ENCODE measurements at places on chromosomes 7 and 10. TPM values are rescaled to one million over a fixed set of nuclear protein-coding genes. Genes with fewer than 3 reads are reported as not detected.

DNA sequence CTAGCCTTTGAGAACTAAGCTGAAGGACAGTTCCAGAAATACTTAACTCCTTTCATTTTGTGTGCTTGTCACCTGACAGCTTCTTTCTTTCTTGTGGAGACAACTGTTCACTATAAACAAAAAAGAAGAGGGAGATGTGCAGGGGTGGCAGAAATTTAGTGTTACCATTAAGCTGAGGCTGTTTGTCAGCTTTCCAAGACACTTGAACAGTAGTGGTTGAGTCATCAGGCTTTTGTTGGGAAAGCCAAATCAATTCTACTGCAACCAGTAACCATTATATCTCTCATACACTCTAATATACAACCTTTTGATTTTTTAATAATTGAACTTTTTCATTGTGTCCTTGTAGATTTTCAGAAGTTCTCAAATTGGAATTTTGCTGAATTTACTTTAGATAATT lies 75.3 kb downstream of the POLL start:
- H3K4me1 ChIP-seq: no peaks in the 10 kb centered on the region
- no peaks in the 10 kb centered on the region for H3K27me3 ChIP-seq
- DNase-seq: no peak
- no peak overlapping the region for H3K27ac ChIP-seq

DNA sequence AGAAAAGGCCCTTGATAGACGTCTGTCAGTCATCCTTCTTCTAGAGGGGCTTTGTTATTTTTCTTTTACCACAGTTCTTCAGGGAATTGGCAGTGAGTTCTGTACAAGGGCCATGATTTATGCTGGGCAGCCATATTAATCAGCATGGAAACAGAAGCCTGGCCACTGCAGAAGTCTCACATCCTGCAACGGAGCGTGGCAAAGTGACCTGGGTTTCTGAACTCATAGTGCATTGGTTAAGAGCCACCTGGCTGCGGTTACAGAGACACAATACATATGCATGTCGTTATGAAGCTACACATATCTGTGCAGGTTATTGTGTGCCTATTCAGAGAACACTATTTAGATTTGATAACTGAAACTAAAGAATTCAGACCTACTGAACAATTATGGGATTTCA lies 419.4 kb upstream of the CELF2 start:
- H3K4me3 ChIP-seq: no peak overlapping the region
- no peak overlapping the region for H3K27ac ChIP-seq
- no peaks in the 10 kb centered on the region for H3K36me3 ChIP-seq

DNA sequence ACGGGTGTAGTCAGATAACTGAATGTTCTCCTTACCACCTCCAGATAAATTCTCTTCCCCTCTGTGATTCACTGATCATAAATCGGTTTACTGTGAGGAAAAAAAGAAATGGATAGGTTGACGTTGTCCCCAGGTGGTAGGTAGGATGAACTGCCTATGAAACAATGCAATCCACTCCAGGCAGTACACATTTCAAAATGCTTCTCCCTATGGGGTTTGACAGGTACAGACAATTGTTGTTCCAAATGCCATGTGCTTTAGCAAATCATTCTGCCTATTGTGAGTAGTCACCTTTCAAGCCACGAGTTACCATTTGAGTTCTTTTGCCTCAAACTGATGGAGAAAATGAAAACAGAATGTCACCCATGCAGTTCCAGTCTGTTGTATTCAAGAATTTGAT lies 21.8 kb downstream of the VIM start:
- H3K27me3 ChIP-seq: no peaks in the 10 kb centered on the region
- H3K4me1 ChIP-seq: no peaks in the 10 kb centered on the region
- H3K36me3 ChIP-seq: no peaks in the 10 kb centered on the region
- DNase-seq: no peak
- H3K27ac ChIP-seq: no peak overlapping the region

GRCh38 chr7:128738570-128739047 lies 550 bp upstream of the CALU start:
- no peaks in the 10 kb centered on the region for H3K36me3 ChIP-seq
- no peak for DNase-seq
- peak overlapping the region; percentile 97 for H3K4me3 ChIP-seq
- H3K27ac ChIP-seq: peak overlapping the region; percentile 80
- H3K4me1 ChIP-seq: peaks cover 19% of the 10 kb centered on the region

GRCh38 chr10:118504467-118505205 lies 90.8 kb downstream of the PRLHR start:
- H3K27me3 ChIP-seq: no peaks in the 10 kb centered on the region
- H3K36me3 ChIP-seq: no peaks in the 10 kb centered on the region
- H3K4me1 ChIP-seq: no peaks in the 10 kb centered on the region
- H3K4me3 ChIP-seq: no peak overlapping the region
- DNase-seq: no peak

DNA sequence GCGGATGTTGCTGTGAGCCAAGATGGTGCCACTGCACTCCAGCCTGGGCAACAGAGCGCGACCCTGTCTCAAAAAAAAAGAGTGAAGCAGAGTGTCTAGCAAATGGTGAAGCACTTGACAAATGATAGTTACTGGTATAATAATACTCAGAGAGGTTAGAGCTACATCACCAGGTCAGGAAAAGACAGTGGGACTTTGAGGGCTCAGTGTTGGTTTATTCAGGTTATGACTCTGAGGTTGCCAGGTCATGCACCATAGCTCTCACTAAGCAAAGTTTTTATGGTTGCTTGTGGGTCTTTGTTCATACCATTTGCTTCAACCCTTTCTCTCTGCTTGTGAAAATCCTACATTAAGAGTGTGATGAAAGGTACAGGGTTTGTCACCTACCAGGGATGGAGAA lies 13.6 kb downstream of the MRPS33 start:
- no peaks in the 10 kb centered on the region for H3K27me3 ChIP-seq
- peaks cover 9% of the 10 kb centered on the region for H3K36me3 ChIP-seq
- H3K27ac ChIP-seq: no peak overlapping the region
- no peaks in the 10 kb centered on the region for H3K4me1 ChIP-seq

GRCh38 chr10:32308027-32308603 lies 38.8 kb downstream of the EPC1 start:
- no peak for DNase-seq
- peaks cover 47% of the 10 kb centered on the region for H3K36me3 ChIP-seq
- no peaks in the 10 kb centered on the region for H3K27me3 ChIP-seq
- H3K27ac ChIP-seq: peak overlapping the region; percentile 2
- no peak overlapping the region for H3K4me3 ChIP-seq

DNA sequence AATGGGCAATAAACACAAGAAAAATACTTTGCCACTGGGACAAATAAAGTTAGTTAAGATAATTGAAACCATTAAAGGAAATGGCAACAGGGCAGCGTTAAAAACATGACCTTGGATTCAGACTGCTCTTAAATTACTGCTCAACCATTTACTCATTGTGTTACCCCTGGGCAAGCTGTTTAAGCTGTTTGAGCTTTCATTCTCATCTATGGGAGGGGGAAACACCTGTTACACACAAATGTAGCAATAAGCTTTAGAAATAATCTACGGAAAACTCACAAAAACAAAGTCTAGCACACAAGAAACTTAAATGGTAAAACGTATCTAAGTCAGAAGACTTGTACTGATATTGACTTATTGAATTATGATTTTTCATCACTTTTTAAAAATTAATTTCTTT lies 137.1 kb downstream of the KMT2E start:
- H3K27ac ChIP-seq: no peak overlapping the region
- H3K27me3 ChIP-seq: no peaks in the 10 kb centered on the region
- DNase-seq: no peak
- no peak overlapping the region for H3K4me3 ChIP-seq
- no peaks in the 10 kb centered on the region for H3K4me1 ChIP-seq

GRCh38 chr7:159051916-159052315 lies 92.8 kb downstream of the VIPR2 start:
- no peaks in the 10 kb centered on the region for H3K36me3 ChIP-seq
- no peak overlapping the region for H3K27ac ChIP-seq
- H3K4me3 ChIP-seq: no peak overlapping the region
- no peaks in the 10 kb centered on the region for H3K27me3 ChIP-seq
- DNase-seq: no peak
- H3K4me1 ChIP-seq: no peaks in the 10 kb centered on the region

DNA sequence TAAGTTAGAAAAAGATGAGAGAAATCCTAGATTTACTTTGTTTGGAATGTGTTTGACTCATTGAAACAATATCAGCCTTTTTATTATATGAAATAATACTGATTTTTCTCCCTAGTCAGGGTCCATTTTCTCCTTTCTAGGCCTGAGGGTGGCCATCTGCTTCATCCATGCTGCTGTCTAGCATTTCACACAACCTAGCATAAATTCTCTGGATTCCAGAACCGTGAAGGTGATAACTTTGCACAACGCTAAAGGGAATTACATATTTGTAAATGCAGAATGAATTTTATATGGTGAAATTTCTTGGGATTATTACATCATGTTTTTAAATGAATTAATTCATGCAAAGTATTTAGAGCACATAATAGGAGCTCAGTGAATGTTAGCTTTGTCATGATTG lies 505.1 kb downstream of the INHBA start:
- DNase-seq: no peak
- no peaks in the 10 kb centered on the region for H3K27me3 ChIP-seq
- H3K36me3 ChIP-seq: no peaks in the 10 kb centered on the region

- H3K4me3 ChIP-seq: no peak overlapping the region
- DNase-seq: no peak
- no peak overlapping the region for H3K27ac ChIP-seq
- no peaks in the 10 kb centered on the region for H3K36me3 ChIP-seq
Observed at GRCh38 chr7:134686786-134687185, 40.1 kb downstream of the BPGM start.

GRCh38 chr7:72404743-72405142 lies 7.4 kb downstream of the CALN1 start:
- no peak for DNase-seq
- no peak overlapping the region for H3K27ac ChIP-seq
- H3K36me3 ChIP-seq: no peaks in the 10 kb centered on the region
- H3K4me1 ChIP-seq: no peaks in the 10 kb centered on the region
- peaks cover 2% of the 10 kb centered on the region for H3K27me3 ChIP-seq

DNA sequence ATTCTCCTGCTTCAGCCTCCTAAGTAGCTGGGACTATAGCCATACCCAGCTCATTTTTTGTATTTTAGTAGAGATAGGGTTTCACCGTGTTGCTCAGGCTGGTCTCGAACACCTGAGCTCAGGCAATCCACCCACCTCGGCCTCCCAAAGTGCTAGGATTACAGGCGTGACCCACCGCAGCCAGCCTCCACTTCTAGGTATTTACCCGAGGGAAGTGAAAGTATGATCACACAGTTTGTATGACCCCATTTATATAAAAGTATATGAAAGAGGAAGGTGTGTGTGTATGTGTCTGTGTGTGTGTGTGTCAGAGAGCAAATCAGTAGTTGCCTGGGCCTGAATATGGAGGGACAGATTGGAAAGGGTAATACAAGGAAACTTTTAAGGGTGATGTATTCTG lies 2.0 kb upstream of the PURB start:
- H3K27me3 ChIP-seq: no peaks in the 10 kb centered on the region
- H3K4me3 ChIP-seq: no peak overlapping the region
- no peaks in the 10 kb centered on the region for H3K36me3 ChIP-seq
- peaks cover 43% of the 10 kb centered on the region for H3K4me1 ChIP-seq
- DNase-seq: no peak

GRCh38 chr7:54719425-54719824 lies 39.6 kb downstream of the SEC61G start:
- no peak overlapping the region for H3K27ac ChIP-seq
- DNase-seq: no peak
- H3K36me3 ChIP-seq: no peaks in the 10 kb centered on the region
- no peaks in the 10 kb centered on the region for H3K27me3 ChIP-seq
- no peak overlapping the region for H3K4me3 ChIP-seq

- H3K36me3 ChIP-seq: no peaks in the 10 kb centered on the region
- no peak for DNase-seq
- no peak overlapping the region for H3K27ac ChIP-seq
- H3K4me3 ChIP-seq: no peak overlapping the region
Observed at GRCh38 chr7:67984326-67984725, 987.7 kb downstream of the TYW1 start.

DNA sequence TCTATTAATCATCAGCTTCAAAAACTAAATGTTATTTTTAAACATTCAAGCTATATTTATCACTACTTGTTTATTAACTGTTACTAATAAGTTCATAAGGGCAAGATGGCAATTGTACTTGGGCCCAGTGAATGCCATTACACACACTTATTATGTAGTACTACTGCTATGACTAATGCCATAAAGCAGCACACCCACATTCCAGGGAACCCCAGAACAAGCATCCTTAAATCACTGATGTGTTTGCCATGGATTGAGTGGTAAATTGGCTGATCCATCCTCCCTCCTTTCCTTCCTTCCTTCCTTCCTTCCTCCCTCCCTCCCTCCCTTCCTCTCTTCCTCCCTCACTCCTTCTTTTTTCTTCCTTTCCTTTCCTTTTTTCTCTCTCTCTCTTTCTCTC lies 37.4 kb upstream of the RSU1 start:
- H3K27ac ChIP-seq: no peak overlapping the region
- H3K4me1 ChIP-seq: no peaks in the 10 kb centered on the region
- H3K4me3 ChIP-seq: no peak overlapping the region
- H3K27me3 ChIP-seq: no peaks in the 10 kb centered on the region
- H3K36me3 ChIP-seq: no peaks in the 10 kb centered on the region
- no peak for DNase-seq

GRCh38 chr7:22146961-22147512 lies 201.3 kb upstream of the CDCA7L start:
- H3K4me1 ChIP-seq: no peaks in the 10 kb centered on the region
- no peak for DNase-seq
- H3K36me3 ChIP-seq: no peaks in the 10 kb centered on the region
- no peak overlapping the region for H3K27ac ChIP-seq
- H3K27me3 ChIP-seq: no peaks in the 10 kb centered on the region
- H3K4me3 ChIP-seq: no peak overlapping the region

DNA sequence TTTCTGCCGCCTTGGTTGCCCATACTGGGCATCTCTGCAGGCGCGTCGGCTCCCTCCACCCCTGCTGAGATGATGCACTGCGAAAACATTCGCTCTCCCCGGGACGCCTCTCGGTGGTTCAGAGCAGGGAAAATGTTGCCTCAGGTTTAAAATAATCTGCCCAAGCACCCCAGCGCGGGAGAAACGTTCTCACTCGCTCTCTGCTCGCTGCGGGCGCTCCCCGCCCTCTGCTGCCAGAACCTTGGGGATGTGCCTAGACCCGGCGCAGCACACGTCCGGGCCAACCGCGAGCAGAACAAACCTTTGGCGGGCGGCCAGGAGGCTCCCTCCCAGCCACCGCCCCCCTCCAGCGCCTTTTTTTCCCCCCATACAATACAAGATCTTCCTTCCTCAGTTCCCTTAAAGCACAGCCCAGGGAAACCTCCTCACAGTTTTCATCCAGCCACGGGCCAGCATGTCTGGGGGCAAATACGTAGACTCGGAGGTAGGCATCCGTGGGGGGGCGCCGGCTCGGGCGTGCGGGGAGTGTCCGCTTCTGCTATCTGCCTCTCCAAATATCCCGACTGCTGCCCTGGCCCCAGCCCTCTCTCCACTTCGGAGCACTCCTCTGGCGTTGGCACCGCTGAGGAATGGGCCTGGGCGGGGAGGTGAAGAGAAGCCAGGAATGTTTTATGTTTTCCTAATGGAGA lies at the start of gene CAV1:
Gene CAV1 (plus strand): TSS at position 428 of the 689 bp plus-strand sequence. CDS start 27 bp downstream, at position 455.
- H3K27me3 ChIP-seq: peaks cover 62% of the 10 kb centered on the region
- H3K36me3 ChIP-seq: no peaks in the 10 kb centered on the region
- peaks cover 24% of the 10 kb centered on the region for H3K4me1 ChIP-seq
- peak within 1 kb of the TSS; percentile 52 for H3K4me3 ChIP-seq

- no peaks in the 10 kb centered on the region for H3K4me1 ChIP-seq
- no peaks in the 10 kb centered on the region for H3K27me3 ChIP-seq
- DNase-seq: no peak
- no peak overlapping the region for H3K27ac ChIP-seq
Observed at GRCh38 chr10:103155471-103156085, 37.5 kb downstream of the NT5C2 start.

The TMEM196 gene
- not detected for total RNA-seq

The GJC3 gene
- total RNA-seq: 0.36 TPM

The GPR15LG gene
- not detected for total RNA-seq

The CRYGN gene
- not detected for total RNA-seq

The LRRC61 gene
- total RNA-seq: 3.1 TPM

The CPED1 gene
- total RNA-seq: 0.08 TPM
